CD4-positive, CD25-positive, alpha-beta regulatory T cell (primary cell): ENCODE measurements at places on chromosomes 16 and 17. TPM values are rescaled to one million over a fixed set of nuclear protein-coding genes. Genes with fewer than 3 reads are reported as not detected.

GRCh38 chr16:87598431-87598830 lies 3.9 kb upstream of the JPH3 start:
- peaks cover 14% of the 10 kb centered on the region for H3K27me3 ChIP-seq
- H3K4me1 ChIP-seq, result peaks cover 6% of the 10 kb centered on the region
- H3K4me3 ChIP-seq, result no peak overlapping the region
- no peak for DNase-seq
- no peak overlapping the region for H3K27ac ChIP-seq

NLGN2 gene
- total RNA-seq, result 3.6 TPM

CHRNE gene
- total RNA-seq, result 3.8 TPM

DNA sequence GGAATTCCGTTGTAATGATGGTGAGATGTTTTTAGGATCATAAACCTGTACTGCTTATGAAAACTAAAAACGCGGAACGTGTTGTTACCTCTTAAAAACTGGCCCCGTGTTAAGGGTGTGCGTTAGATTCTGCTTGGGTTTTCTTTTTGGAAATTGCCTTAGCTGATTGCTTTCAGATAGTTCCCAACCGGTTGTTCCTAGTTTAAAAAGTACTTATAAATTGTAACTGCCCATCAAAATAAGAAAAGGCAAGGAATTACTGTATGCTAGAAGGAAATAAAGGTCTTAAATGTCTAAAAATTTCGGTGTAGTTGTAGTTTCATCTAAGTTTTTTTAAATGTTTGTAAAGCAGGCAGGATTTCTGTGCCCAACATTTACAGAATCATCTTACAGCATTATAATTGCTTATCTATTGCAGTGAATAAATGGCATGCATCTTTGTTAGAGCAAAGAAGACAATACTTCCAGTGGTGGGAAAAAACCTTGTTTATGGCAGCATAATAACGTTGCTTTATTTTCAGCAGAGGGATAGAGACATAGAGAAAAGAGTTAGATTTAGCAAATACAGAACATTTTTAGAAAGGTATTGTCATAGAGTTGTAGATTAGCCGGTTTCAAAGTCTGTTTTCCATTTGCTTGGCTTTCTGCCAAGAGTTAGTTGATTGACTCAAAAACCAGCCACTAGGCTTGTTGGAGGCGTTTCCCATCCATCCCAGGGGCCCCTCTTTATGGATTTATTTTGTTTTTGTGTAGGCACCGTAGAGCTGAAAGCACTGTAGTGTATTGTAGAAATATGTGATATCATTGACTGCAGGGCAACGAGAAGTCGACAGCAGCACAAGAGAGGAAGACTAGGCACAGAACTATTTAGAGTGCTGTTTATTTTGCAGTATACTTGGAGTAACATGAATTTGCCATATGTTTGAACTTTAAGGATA lies 1.7 kb downstream of the PPM1D start:
- no peaks in the 10 kb centered on the region for H3K36me3 ChIP-seq
- H3K4me1 ChIP-seq, result peaks cover 39% of the 10 kb centered on the region
- H3K4me3 ChIP-seq, result peak overlapping the region; percentile 94
- H3K27me3 ChIP-seq, result no peaks in the 10 kb centered on the region

DNA sequence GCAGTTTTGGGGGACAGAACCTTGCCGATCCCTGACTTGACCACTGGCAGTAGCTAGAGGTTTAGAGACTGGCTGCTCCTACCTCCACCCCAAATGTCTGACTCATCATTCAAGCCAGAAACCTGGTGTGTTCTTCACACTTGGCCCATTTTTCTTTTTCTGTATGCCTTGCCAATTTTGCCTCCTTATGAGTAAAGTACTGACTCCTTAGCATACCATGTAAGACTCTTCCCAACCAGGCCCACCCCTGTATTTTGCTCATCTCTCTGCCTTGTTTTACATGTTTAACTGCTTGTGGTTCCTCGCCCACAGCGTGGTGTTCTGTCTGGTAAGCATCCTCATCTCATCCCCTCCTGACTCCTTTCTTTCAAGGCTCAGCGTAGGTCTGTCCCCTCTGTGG lies 37.9 kb downstream of the NUP88 start:
- no peaks in the 10 kb centered on the region for H3K4me1 ChIP-seq
- no peak overlapping the region for H3K27ac ChIP-seq
- peaks cover 96% of the 10 kb centered on the region for H3K36me3 ChIP-seq
- no peaks in the 10 kb centered on the region for H3K27me3 ChIP-seq
- H3K4me3 ChIP-seq, result no peak overlapping the region

- no peak for DNase-seq
- no peaks in the 10 kb centered on the region for H3K36me3 ChIP-seq
- H3K4me1 ChIP-seq, result peaks cover 17% of the 10 kb centered on the region
- no peak within 1 kb of the TSS for H3K4me3 ChIP-seq
Observed at GRCh38 chr16:29899516-29900101, at the start of gene SEZ6L2. SEZ6L2 (minus strand) TSS chr16:29899550; CDS start chr16:29899019, 531 bp downstream.

- H3K4me3 ChIP-seq, result no peak overlapping the region
- H3K27me3 ChIP-seq, result peaks cover 3% of the 10 kb centered on the region
- no peaks in the 10 kb centered on the region for H3K36me3 ChIP-seq
- no peak for DNase-seq
- H3K27ac ChIP-seq, result no peak overlapping the region
Observed at GRCh38 chr17:48954300-48954755, 9.7 kb upstream of the SNF8 start.

- H3K4me3 ChIP-seq, result no peak overlapping the region
- no peaks in the 10 kb centered on the region for H3K36me3 ChIP-seq
- H3K27me3 ChIP-seq, result no peaks in the 10 kb centered on the region
- peaks cover 10% of the 10 kb centered on the region for H3K4me1 ChIP-seq
- no peak overlapping the region for H3K27ac ChIP-seq
Observed at GRCh38 chr17:64634218-64634617, 27.9 kb downstream of the SMURF2 start.

DNA sequence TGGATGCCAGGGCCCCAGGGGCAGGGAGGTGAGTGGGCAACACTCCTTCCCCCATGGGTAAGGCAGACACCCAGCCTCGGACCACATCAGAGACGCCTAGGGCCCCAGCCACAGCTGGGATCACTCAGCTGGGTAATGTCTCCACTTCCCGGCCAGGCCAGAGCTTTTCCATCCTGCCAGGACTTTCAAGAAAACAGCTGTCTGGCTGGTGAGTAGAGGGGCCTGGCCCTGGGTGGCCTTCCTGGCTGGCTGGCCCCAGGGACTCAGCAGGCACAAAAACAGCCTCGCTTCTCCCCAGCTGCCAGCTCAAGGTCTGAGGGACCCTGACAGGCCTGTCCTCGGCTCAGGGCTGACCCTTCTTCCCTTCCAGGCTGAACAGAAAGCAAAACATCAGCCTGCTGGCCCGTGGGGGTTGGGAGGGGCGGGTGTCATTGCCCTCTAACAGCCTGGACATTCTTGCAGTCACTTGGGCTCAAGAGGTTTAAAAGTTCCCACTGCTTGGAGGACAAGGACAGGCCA lies 45.3 kb upstream of the JPH3 start:
- H3K27ac ChIP-seq, result no peak overlapping the region
- H3K36me3 ChIP-seq, result no peaks in the 10 kb centered on the region
- H3K4me3 ChIP-seq, result no peak overlapping the region
- DNase-seq, result no peak

PIPOX gene
- total RNA-seq, result 3.9 TPM

DNA sequence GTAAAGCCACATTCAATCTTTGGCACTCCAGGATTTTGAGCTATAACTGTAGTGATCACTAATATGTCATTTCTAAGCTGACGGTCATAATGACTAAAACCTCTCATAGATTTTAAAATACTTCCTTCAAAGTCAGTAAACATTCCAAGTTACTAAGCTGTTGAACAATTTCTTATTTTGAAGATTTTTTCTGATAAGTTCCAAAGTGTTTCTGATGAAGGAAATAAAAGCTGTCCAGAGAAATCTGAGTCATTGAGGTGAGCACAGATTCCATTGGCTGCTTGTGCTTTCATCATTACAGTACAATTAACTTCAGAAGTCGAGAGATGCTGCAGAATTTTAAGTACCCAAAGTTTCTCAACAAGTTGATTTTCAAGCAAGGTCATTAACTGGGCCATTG lies 23.9 kb downstream of the NLRC5 start:
- no peaks in the 10 kb centered on the region for H3K27me3 ChIP-seq
- peak overlapping the region; percentile 72 for H3K4me3 ChIP-seq
- peak overlapping the region; percentile 89 for H3K27ac ChIP-seq

PERCC1 gene
- not detected for total RNA-seq

ABCC11 gene
- not detected for total RNA-seq

GRCh38 chr16:54446639-54447038 lies 160.1 kb upstream of the IRX3 start:
- no peaks in the 10 kb centered on the region for H3K4me1 ChIP-seq
- no peak overlapping the region for H3K4me3 ChIP-seq
- no peak overlapping the region for H3K27ac ChIP-seq
- H3K36me3 ChIP-seq, result no peaks in the 10 kb centered on the region

NBR1 gene
- total RNA-seq, result 65.0 TPM

DNA sequence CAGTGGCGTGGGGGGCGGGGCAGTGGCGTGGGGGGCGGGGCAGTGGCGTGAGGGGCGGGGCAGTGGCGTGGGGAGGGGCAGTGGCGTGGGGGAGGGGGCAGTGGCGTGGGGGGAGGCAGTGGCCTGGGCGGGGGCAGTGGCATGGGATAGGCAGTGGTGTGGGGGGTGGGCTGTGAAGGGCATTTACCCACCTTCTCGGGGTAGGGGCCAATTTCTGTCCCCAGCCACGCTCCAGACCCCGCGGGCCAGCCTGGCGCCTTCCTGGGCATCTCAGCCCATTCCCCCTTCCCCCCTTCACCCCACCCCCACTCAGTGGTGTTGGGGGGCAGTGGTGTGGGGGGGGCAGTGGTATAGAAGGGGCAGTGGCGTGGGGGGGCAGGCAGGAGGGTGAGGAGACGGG lies 92.7 kb downstream of the LITAF start:
- no peaks in the 10 kb centered on the region for H3K36me3 ChIP-seq
- no peak overlapping the region for H3K27ac ChIP-seq
- DNase-seq, result no peak
- H3K4me3 ChIP-seq, result no peak overlapping the region
- H3K27me3 ChIP-seq, result no peaks in the 10 kb centered on the region

DNA sequence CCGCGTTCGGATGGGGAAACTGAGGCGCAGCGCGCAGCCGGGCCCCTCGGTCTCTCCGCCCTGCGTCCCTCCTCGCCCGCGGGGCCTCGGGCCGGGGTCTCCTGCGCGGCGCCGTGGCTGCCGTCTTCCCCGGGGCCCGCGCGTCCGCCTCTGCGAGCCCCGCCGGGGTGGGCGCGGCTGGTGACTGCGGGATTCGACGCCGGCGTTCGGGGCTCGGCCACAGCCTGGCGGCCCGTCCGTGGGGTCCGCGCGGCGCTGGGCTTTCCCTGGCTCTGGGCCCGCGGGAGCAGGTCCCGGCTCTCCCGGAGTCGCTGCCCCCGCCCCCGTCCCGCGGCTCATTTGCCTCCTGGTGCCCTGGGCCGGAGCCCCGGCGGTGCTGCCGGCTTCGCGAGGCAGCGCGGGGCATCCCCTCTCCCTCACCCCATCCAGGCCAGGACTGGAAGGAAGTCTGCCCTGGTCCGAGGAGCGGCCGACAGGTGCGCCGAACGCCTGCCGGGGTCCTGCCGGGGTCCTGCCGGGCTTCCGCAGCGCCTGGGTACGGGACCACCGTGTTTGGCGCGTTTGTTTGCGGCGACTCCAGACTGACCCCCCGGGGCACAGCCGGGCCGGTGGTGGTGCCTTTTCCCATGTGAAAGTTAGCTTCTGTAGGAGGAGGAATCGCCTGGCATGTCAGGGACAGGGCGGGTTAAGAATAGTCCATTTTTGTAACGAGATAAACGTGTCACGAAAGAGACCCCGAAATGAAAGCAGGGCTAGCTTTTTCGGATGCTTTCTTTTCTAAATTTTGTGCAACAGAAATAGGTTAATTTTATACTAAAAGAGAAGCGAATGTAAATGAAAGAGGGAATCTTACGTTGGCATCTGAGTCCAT lies 671 bp downstream of the CHMP6 start:
- no peak for DNase-seq
- H3K36me3 ChIP-seq, result peaks cover 17% of the 10 kb centered on the region
- peak overlapping the region; percentile 49 for H3K27ac ChIP-seq
- peaks cover 24% of the 10 kb centered on the region for H3K4me1 ChIP-seq
- peak overlapping the region; percentile 67 for H3K4me3 ChIP-seq

DNA sequence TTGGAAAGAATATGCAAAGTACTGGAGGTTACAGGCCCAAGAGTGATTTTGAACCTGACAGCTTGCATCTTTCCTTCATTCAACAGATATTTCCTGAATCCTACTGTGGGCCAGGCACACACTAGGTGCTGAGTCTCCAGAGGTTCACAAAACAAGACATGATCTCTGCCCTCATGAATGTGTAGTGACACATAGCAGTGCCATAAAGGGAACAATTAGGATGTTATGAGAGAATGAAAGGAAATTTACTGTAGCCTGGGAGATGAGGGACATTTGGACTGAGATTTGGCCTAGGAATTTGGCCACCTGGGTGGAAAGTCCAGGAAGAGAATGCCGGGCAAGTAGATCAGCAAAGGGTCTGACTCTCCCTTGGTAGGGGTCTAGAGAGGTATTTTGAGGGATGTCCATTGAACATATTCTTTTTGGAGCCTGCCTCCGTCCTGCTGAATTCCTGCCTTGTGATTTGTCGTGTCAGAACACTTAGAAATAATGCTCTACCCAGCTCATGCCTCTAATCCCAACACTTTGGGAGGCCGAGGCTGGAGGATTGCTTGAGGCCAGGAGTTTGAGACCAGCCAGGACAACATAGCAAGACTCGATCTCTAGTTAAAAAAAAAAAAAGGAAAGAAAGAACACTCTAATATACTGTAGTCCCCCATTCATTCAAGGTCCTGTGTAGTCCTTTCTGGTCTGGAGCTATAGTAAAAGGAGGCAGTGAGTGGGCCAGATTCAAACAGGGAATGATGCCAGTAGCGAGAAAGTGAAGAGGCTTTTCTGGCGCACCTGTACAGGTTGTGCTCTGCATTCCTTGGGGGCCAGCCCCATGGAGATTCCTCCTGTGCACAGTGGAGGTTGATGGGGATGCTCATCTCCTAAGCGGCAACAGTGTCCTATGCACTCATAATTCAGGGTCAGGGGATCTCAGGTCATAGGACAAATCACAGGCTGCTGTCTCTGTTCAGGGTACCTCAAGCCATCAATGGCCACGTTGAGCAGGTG lies 90.6 kb upstream of the CLEC18A start:
- no peaks in the 10 kb centered on the region for H3K4me1 ChIP-seq
- peaks cover 25% of the 10 kb centered on the region for H3K36me3 ChIP-seq
- no peak overlapping the region for H3K4me3 ChIP-seq

GRCh38 chr16:57381791-57382534 lies 9.7 kb downstream of the CX3CL1 start:
- H3K27me3 ChIP-seq, result no peaks in the 10 kb centered on the region
- H3K27ac ChIP-seq, result no peak overlapping the region
- H3K4me1 ChIP-seq, result no peaks in the 10 kb centered on the region
- DNase-seq, result no peak

OSBPL7 gene
- total RNA-seq, result 46.1 TPM

DNA sequence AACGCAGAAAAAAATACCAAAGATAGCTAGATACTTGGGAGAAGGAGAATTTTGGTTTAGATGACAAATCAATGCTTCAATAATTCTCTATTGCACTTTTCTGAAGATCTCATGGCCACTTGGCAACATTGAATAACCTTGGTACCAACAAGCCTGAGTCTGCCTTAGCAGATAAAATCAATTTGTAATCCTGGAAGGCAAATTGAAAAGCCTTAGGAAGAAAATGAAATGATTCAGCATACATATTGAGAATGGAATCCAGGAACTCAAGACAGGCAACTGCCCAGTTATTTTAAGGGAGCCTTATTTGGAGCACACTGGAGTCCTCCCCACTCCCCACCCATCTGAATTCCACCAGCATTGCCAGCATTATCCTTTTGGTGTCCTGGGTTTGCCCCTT lies 109.3 kb upstream of the SOX9 start:
- no peaks in the 10 kb centered on the region for H3K27me3 ChIP-seq
- DNase-seq, result no peak
- no peak overlapping the region for H3K27ac ChIP-seq
- no peaks in the 10 kb centered on the region for H3K4me1 ChIP-seq
- no peaks in the 10 kb centered on the region for H3K36me3 ChIP-seq
